ENCODE measurements at places on chromosomes 7 and 10. TPM values are rescaled to one million over a fixed set of nuclear protein-coding genes. Genes with fewer than 3 reads are reported as not detected.

Gene MNX1
- total RNA-seq: not detected

Gene ENTPD1
- under 0.01 TPM for total RNA-seq

Gene THSD7A
- total RNA-seq: 1.0 TPM

Gene DHTKD1
- total RNA-seq: 27.9 TPM

Gene MSMB
- total RNA-seq: not detected

Gene FAM237B
- not detected for total RNA-seq

Gene CDH23
- total RNA-seq: under 0.01 TPM

Gene GTF2IRD1
- total RNA-seq: 6.5 TPM

Gene COL26A1
- 0.36 TPM for total RNA-seq

Gene SMARCD3
- 32.7 TPM for total RNA-seq

Gene PTPRN2
- total RNA-seq: not detected

Gene LFNG
- 1.5 TPM for total RNA-seq

Gene C10orf53
- not detected for total RNA-seq

Gene ACBD7
- under 0.01 TPM for total RNA-seq

Gene CNPY1
- not detected for total RNA-seq

Gene LIPM
- not detected for total RNA-seq

Gene CASP2
- 20.6 TPM for total RNA-seq

Gene CCNJ
- 8.6 TPM for total RNA-seq

Gene PDZD8
- 19.3 TPM for total RNA-seq

Gene MACC1
- under 0.01 TPM for total RNA-seq

Gene STRA8
- total RNA-seq: not detected

Gene KIF11
- total RNA-seq: 15.1 TPM

Gene IKZF1
- total RNA-seq: not detected

Gene TRA2A
- total RNA-seq: 30.5 TPM

Gene CYP2W1
- total RNA-seq: not detected

Gene TFPI2
- 13.1 TPM for total RNA-seq

Gene CXCL12
- total RNA-seq: 16.0 TPM

Gene AOAH
- not detected for total RNA-seq

Gene CHN2
- total RNA-seq: 2.4 TPM
